ENCODE measurements at places on chromosomes 11 and 22. TPM values are rescaled to one million over a fixed set of nuclear protein-coding genes. Genes with fewer than 3 reads are reported as not detected.

CCDC87 gene
- total RNA-seq, result 0.15 TPM

PANX1 gene
- 48.9 TPM for total RNA-seq

RPUSD4 gene
- 27.4 TPM for total RNA-seq

RAG1 gene
- 0.12 TPM for total RNA-seq

MS4A4E gene
- not detected for total RNA-seq

GVQW3 gene
- 1.4 TPM for total RNA-seq

LDHAL6A gene
- not detected for total RNA-seq

PARVA gene
- total RNA-seq, result 24.9 TPM

EED gene
- total RNA-seq, result 12.9 TPM

E2F8 gene
- total RNA-seq, result 0.08 TPM

C11orf71 gene
- 6.8 TPM for total RNA-seq

TMEM135 gene
- total RNA-seq, result 23.2 TPM

BIK gene
- not detected for total RNA-seq

C11orf16 gene
- not detected for total RNA-seq

HBG2 gene
- total RNA-seq, result not detected

CEND1 gene
- total RNA-seq, result not detected

GGT1 gene
- total RNA-seq, result 2.3 TPM

ACTN3 gene
- under 0.01 TPM for total RNA-seq

NXPE2 gene
- total RNA-seq, result not detected

BEST1 gene
- total RNA-seq, result 0.60 TPM

ATL3 gene
- 57.1 TPM for total RNA-seq

OR8D1 gene
- total RNA-seq, result not detected

LAYN gene
- total RNA-seq, result 6.5 TPM

OR52I1 gene
- not detected for total RNA-seq

MYOD1 gene
- total RNA-seq, result not detected

DDX10 gene
- total RNA-seq, result 16.6 TPM

PGM2L1 gene
- 11.4 TPM for total RNA-seq

TOM1 gene
- 30.1 TPM for total RNA-seq

CCDC34 gene
- 3.1 TPM for total RNA-seq

KRTAP5-9 gene
- total RNA-seq, result not detected

POU2AF3 gene
- total RNA-seq, result not detected

GGTLC2 gene
- not detected for total RNA-seq

RTN4RL2 gene
- 0.12 TPM for total RNA-seq

MAPK11 gene
- 4.3 TPM for total RNA-seq

DDI1 gene
- total RNA-seq, result not detected

SPDYC gene
- total RNA-seq, result not detected

LRRC55 gene
- not detected for total RNA-seq

DGAT2 gene
- total RNA-seq, result 0.60 TPM

C1QTNF4 gene
- 0.08 TPM for total RNA-seq

POU2AF1 gene
- total RNA-seq, result not detected

ARHGEF17 gene
- total RNA-seq, result 29.5 TPM

POU2F3 gene
- total RNA-seq, result not detected

UPK2 gene
- total RNA-seq, result not detected

SMIM35 gene
- not detected for total RNA-seq

OR52H1 gene
- 0.38 TPM for total RNA-seq

C2CD2L gene
- 4.4 TPM for total RNA-seq

TSKU gene
- total RNA-seq, result 6.2 TPM

RASD2 gene
- total RNA-seq, result not detected

GAL gene
- total RNA-seq, result 0.23 TPM

KCNJ1 gene
- not detected for total RNA-seq
